ENCODE measurements at places on chromosomes 6 and 20.

DNA sequence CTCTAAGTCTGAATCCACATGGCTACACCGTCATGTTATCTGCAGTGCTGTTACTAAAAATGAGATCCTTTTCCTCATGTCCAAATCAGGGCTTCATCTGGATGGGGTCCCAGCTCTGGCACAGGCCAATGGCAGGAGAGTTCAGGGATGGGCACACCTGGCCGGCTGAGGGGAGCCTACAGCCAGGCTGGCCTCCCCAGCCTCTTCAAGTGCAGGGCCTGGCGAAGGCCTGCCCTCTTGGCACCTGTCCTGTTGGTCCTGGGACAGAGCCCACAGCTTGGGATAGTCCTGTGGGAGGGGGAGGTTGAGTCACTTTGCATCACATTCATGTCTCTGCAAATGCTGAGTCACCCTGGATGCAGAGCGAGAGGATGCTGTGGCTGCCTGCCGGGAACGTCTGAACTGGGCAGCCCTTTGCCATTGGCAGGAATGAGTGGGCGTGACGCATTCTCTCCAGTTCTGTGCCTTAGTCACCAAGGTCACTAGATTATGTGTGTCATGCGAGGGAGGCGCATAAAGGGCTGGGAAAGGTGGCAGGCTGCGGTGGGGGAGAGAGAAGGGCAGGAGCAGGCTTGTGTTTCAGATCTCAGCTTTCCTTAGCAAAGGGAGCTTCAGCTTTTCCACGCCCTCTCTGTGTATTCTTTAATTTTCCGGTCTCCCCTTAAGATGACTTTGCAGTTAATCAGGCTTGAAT is 223.2 kb upstream of the ECI2 start:
- H3K4me1 ChIP-seq = peaks cover 23% of the 10 kb centered on the region
- DNase-seq = peak; percentile 99

- no peak for DNase-seq
- no peaks in the 10 kb centered on the region for H3K27me3 ChIP-seq
- H3K4me3 ChIP-seq = no peak overlapping the region
These were observed 116.9 kb downstream of the RWDD2A start for GRCh38 chr6:83310046-83310445.

- no peak for DNase-seq
- H3K4me3 ChIP-seq = no peak overlapping the region
- H3K4me1 ChIP-seq = no peaks in the 10 kb centered on the region
- H3K27ac ChIP-seq = no peak overlapping the region
- H3K36me3 ChIP-seq = no peaks in the 10 kb centered on the region
- H3K27me3 ChIP-seq = peaks cover 16% of the 10 kb centered on the region
These were observed 176.7 kb downstream of the BMP7 start for GRCh38 chr20:57089699-57090144.

DNA sequence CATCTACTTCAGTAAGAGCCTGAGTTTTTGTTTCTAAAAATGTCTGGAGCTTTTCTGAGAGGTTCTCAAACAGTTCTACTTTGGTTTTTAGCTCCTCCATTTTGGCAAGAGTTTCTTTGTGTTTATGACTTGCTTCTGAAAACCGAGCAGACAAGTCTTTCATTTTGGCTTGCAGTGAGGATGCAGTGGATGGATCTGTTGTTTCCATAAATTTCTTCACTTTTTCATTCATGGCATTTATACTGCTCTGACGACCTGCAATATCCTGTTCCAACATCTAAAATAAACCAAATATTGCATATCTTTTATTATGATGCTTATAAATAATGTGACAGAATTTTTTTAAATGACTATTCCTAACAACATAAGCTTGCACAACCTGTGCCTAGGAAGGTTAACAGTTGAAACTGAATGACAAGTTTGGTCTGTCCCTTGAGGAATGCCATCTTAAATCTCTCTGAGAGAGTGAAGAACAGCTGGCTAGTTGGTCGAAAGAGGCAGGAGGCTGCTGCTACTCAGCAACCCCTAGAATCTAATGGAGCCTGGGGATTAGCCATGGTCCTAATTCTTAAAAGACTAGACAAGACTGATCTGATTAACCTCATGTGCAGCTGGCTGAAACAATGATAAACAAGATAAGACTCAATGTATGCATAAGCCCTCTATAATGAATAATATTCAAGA is 69.8 kb downstream of the DST start:
- no peak overlapping the region for H3K27ac ChIP-seq
- DNase-seq = no peak
- peaks cover 54% of the 10 kb centered on the region for H3K36me3 ChIP-seq
- H3K27me3 ChIP-seq = no peaks in the 10 kb centered on the region

GRCh38 chr6:61688165-61688564 is 597.9 kb downstream of the KHDRBS2 start:
- H3K27me3 ChIP-seq = no peaks in the 10 kb centered on the region
- DNase-seq = no peak
- H3K4me3 ChIP-seq = no peak overlapping the region
- H3K27ac ChIP-seq = no peak overlapping the region
- H3K4me1 ChIP-seq = no peaks in the 10 kb centered on the region

DNA sequence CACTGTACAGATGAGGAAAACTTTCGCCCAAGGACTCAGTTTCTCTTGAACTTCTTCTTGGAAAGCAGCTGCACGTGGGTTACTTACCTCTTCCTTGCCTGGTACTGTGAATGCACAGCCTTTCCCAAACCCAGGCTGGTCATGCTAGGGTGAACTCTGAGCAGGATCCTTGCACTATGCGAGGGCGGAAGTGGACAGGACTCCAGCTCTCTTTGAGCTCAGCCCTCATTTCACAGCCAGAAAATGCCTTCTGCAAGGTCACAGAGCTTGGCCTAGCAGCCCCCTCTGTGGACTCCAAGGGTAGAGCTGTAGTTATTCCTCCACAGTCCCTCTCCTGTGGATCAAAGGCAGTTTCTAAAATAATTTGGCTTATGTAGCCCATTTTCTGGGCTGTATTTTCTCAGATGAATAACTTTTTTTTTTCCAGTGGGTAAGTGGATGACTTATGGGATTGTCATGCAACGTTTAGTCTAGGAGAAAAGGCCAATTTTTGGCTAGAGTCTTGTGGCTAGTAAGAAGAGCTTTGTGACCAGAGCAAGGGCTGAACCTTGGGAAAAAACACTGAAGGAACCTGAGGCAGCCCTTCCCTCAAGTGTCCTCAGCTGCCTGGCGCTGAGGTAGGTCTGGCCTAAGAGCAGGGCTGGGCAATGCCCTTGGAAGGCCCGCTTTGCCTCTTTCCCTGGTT is 172.7 kb downstream of the SCP2D1 start:
- no peak for DNase-seq
- no peak overlapping the region for H3K4me3 ChIP-seq
- H3K36me3 ChIP-seq = no peaks in the 10 kb centered on the region

- H3K4me1 ChIP-seq = no peaks in the 10 kb centered on the region
- H3K36me3 ChIP-seq = no peaks in the 10 kb centered on the region
- H3K27me3 ChIP-seq = peaks cover 4% of the 10 kb centered on the region
- H3K27ac ChIP-seq = no peak overlapping the region
- no peak overlapping the region for H3K4me3 ChIP-seq
These were observed 94.3 kb upstream of the NKX2-2 start for GRCh38 chr20:21607971-21608725.

GRCh38 chr6:161788531-161788930 is 514.7 kb upstream of the AGPAT4 start:
- H3K4me3 ChIP-seq = no peak overlapping the region
- H3K36me3 ChIP-seq = no peaks in the 10 kb centered on the region
- DNase-seq = no peak
- H3K4me1 ChIP-seq = peaks cover 12% of the 10 kb centered on the region

DNA sequence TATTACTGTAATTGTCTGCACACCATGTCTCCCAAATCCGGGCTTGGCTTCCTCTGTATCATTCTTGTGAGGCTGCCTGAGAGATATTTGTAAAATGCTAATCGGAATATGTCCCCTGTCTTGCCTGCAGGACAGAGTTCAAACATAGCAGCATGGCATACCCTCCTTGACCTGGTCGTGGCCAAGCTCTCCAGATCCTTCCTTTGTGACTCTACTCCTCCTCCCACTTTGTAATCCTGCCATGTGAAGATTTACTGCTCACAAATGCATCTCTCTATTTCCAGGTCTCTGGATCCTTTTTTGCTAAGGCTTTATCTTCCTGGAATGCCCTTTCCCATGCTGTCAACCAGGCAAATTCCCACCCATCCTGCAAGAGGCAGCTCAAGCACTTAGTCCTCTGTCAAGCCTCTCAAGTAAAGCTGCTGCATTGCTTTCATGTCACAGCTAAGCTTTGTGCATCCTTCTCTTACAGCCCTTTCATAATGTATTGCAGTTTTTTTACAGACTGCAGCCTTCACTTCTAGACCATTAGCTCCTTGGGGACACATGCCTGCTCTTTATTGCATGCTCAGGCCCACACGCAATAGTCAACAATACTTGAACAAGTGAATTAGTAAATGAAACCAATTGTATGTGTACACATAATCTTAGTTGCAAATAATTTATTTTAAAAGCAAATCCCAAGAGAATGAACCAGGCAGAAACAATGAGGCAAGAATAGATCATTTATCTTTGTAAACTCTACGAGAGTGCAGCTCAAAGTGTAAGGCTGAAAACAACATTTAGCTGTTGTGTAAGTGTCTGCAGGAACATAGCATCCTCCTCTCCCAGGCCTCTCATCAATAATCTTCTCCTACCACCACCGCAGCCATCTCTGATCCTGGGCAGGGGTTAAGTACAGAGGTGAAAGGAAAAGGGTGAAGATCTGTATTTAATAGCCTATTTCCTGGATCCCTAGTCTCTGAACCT is 45.8 kb downstream of the HIVEP2 start:
- no peaks in the 10 kb centered on the region for H3K27me3 ChIP-seq
- H3K4me3 ChIP-seq = no peak overlapping the region
- peaks cover 22% of the 10 kb centered on the region for H3K4me1 ChIP-seq

DNA sequence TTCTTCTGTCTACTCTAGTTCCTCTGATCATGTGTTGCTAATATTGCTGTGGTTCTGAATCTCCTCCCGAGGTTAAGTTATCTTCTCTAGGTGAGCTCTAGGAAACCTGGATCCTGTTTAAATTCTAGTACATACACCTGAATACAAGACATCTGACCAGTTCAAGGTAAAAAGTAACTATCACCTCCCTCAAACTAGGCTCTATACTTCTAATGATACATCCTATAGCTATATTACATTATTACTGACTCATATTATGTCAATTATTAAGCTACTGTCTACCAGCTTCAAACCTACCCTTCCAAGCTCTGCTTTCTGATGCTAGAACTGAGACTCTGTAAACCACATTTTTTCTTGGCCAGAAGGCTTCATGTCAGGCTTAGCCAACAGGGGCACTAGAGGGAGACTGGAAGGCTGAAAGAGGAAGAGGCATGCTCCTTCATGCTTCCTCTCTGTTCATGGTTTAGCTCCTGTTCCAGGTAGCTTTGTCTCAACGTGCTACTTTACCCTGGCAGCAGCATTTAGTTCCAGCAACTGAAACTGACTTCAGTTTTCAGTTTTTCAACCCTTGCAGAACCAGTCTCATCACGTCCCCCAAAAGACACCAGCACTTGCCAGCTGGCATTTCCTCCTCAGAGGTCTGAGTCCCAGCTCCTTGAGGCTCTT is 148.4 kb upstream of the TOP1 start:
- no peaks in the 10 kb centered on the region for H3K36me3 ChIP-seq
- H3K27me3 ChIP-seq = peaks cover 3% of the 10 kb centered on the region
- no peak overlapping the region for H3K27ac ChIP-seq
- H3K4me3 ChIP-seq = no peak overlapping the region

- DNase-seq = no peak
- H3K36me3 ChIP-seq = no peaks in the 10 kb centered on the region
- no peak overlapping the region for H3K4me3 ChIP-seq
- H3K27ac ChIP-seq = no peak overlapping the region
These were observed 14.3 kb upstream of the FOXP4 start for GRCh38 chr6:41531591-41532582.

- no peaks in the 10 kb centered on the region for H3K36me3 ChIP-seq
- H3K4me3 ChIP-seq = no peak overlapping the region
These were observed 439.2 kb downstream of the C6orf118 start for GRCh38 chr6:164870164-164870563.

DNA sequence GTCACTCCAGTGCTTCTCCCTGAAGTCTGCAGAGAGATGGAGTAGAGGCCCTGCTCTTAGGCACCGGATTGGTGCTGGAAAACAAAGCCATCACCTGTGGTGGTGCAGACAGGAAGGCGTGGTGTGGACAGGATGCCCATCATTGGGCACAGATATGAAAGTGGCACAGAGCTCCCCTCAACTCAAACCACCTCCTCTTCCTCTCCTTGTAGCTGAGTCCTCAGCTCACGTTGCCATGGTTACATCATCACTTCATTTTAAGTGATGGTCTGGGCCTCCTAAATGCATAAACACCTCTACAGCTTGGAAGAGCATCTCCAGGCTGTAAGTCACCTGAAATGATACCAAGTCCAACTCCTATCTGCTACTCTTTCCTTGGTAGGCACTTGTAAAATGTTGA is 8.0 kb upstream of the RTF2 start:
- no peaks in the 10 kb centered on the region for H3K4me1 ChIP-seq
- H3K36me3 ChIP-seq = no peaks in the 10 kb centered on the region
- H3K27ac ChIP-seq = no peak overlapping the region
- H3K27me3 ChIP-seq = peaks cover 7% of the 10 kb centered on the region
- H3K4me3 ChIP-seq = no peak overlapping the region

GRCh38 chr20:23602241-23602640 is 3.5 kb downstream of the CST9 start:
- H3K27me3 ChIP-seq = no peaks in the 10 kb centered on the region
- H3K27ac ChIP-seq = no peak overlapping the region
- no peaks in the 10 kb centered on the region for H3K36me3 ChIP-seq
- DNase-seq = no peak
- H3K4me1 ChIP-seq = no peaks in the 10 kb centered on the region
- H3K4me3 ChIP-seq = no peak overlapping the region

DNA sequence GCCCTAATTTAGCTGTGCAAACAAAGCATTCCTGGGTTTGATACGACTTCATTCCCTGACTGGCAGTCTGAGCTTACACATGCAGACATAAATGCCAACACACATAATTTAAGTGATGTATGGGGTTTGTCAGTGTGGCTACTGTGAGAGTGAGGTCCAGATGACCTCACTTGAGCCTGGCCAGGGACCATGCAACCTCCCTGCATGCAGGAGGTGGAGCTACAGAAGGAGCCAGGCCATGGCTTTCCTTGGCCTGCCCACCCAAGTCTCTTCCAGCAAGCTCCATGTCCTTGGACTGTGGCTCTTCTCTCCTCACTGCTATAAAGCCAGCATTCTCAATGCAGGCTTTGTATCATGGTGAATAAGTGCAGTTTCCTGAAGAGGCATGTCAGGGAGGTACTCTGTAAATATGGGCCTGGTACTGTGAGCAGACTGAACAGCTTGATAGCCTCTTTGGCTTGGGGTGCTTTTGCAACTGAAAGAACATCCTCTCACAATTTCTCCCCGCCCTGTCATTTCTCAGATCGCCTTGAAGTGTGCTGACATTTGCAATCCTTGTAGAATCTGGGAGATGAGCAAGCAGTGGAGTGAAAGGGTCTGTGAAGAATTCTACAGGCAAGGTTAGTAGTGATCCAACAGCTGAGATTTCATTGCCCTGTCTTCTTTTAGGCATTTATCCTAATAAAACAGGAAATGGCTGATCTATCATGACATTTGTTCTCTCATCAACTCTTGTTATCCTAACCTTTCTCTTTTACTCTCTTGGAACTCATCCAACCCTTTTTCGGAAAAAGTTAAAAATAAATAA is 69.2 kb downstream of the MTFR2 start:
- no peak for DNase-seq
- H3K4me3 ChIP-seq = no peak overlapping the region
- H3K36me3 ChIP-seq = no peaks in the 10 kb centered on the region
- no peak overlapping the region for H3K27ac ChIP-seq
- H3K4me1 ChIP-seq = no peaks in the 10 kb centered on the region

Data from RWPE2 (cell line).